ENCODE measurements at places on chromosomes 2 and 18. TPM values are rescaled to one million over a fixed set of nuclear protein-coding genes. Genes with fewer than 3 reads are reported as not detected.

The PTPRN gene
- total RNA-seq, result 5.7 TPM

The C2orf92 gene
- 6.9 TPM for total RNA-seq

The KCNJ3 gene
- 0.69 TPM for total RNA-seq

The EVA1A gene
- 3.2 TPM for total RNA-seq

The STRADB gene
- total RNA-seq, result 35.4 TPM

The MERTK gene
- 7.3 TPM for total RNA-seq

- no peak overlapping the region for H3K27ac ChIP-seq
- H3K4me3 ChIP-seq, result no peak overlapping the region
- peaks cover 2% of the 10 kb centered on the region for H3K4me1 ChIP-seq
- DNase-seq, result peak; percentile 19
These were observed 70.5 kb downstream of the SMAD4 start for GRCh38 chr18:51100385-51101120.

GRCh38 chr18:58251416-58251815 is 207.4 kb downstream of the NEDD4L start:
- no peak overlapping the region for H3K4me3 ChIP-seq
- H3K27ac ChIP-seq, result no peak overlapping the region
- H3K4me1 ChIP-seq, result peaks cover 53% of the 10 kb centered on the region
- no peaks in the 10 kb centered on the region for H3K27me3 ChIP-seq
- DNase-seq, result no peak
- H3K36me3 ChIP-seq, result no peaks in the 10 kb centered on the region

DNA sequence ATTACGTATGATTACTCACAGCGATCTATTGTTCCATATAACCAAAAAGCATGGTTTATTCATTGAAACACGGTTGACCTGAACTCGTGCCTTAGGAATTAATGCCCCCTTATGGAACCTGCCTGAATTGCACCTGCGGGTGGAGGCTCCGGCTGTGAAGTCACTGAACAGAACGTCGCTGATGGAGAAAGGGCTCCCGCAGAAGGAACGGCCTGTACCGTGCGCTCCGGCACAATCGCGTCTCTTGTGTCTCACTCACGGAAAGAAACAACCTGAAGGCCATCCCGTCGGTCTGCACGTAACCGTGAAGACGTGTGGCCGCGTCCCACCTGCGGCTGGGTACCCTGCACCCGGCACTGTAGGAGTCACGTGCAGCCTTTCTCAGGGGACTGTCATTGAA is 133.1 kb downstream of the NFATC1 start:
- no peak overlapping the region for H3K27ac ChIP-seq
- H3K27me3 ChIP-seq, result peaks cover 7% of the 10 kb centered on the region
- DNase-seq, result peak; percentile 81
- peaks cover 6% of the 10 kb centered on the region for H3K4me1 ChIP-seq

GRCh38 chr2:82998781-82999180 is 1460.3 kb downstream of the SUCLG1 start:
- peaks cover 1% of the 10 kb centered on the region for H3K4me1 ChIP-seq
- H3K27me3 ChIP-seq, result no peaks in the 10 kb centered on the region
- no peak for DNase-seq
- H3K4me3 ChIP-seq, result no peak overlapping the region

DNA sequence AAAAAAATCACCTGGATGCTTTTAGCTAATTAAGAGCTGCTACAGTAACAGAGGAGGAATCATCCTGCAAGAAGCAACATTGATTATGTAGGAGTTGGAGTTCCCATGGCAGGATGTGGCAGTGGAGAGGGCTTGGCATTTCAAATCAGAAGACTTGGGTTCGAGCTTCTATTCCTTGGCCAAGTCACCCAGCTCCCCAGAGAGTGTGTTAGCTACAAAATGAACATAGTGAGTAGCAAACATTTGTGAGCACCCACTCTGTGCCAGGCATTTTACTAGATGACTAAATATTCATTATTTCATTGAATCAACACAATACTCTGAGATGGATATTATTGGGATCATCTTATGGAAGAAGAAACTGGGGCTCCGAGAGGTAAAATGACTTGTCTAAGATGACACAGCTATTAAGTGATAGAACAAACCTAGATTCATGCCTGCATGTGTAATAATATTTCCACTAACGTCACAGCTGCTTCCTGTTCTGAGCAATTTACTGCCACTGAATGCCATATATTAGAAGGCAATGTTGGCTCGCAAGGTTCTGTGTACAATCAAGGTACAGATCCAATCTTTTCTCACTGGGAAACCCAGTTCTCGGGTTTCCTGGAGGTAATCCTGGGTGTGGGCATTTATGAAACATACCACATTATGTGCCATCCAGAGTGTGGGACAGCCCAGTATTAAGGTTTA is 18.0 kb downstream of the NTSR2 start:
- no peak overlapping the region for H3K4me3 ChIP-seq
- H3K27me3 ChIP-seq, result no peaks in the 10 kb centered on the region
- no peaks in the 10 kb centered on the region for H3K4me1 ChIP-seq
- DNase-seq, result no peak
- no peak overlapping the region for H3K27ac ChIP-seq

GRCh38 chr18:199768-200167 is 41.4 kb downstream of the USP14 start:
- H3K36me3 ChIP-seq, result peaks cover 56% of the 10 kb centered on the region
- no peaks in the 10 kb centered on the region for H3K27me3 ChIP-seq
- no peaks in the 10 kb centered on the region for H3K4me1 ChIP-seq
- no peak overlapping the region for H3K4me3 ChIP-seq
- H3K27ac ChIP-seq, result no peak overlapping the region

DNA sequence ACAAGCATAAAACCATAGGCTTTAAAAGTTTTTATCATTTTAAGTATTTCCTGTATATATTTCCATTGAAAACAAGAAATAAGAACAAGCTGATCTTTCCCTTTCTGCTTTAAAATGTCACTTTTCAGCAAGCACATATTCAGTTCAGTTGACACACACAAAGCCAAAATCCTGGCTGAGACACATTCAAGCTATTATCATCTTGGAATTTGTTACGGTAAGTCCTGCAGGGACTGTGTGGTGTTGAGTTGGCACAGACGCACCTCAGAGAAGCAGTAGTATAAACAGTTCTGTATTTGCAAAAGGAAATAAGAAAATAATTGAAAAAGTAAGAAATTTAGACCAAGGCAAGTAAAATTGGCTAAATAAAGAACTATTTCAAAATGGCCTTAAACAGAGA is 10.4 kb upstream of the DAW1 start:
- no peak overlapping the region for H3K27ac ChIP-seq
- peaks cover 26% of the 10 kb centered on the region for H3K4me1 ChIP-seq
- no peak for DNase-seq
- no peaks in the 10 kb centered on the region for H3K36me3 ChIP-seq
- no peak overlapping the region for H3K4me3 ChIP-seq

DNA sequence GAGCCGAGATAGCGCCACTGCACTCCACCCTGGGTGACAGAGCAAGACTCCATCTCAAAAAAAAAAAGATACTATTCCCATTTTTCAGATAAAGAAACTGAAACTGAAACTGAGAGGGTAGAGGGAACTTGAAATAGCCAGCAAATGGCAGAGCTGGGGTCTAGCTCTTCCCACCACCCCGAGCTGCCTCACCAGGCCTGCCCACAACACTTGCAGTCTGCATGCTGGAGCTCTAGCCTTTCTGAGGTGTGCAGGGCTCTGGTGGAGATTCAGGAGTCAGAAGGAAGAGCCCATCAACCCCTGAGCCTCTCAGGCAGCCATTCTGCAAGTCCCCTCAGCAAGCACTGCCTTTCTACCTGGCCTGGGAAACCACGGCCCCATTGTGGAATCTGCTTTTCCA is 14.3 kb downstream of the EDAR start:
- no peak overlapping the region for H3K27ac ChIP-seq
- H3K4me1 ChIP-seq, result peaks cover 13% of the 10 kb centered on the region
- H3K4me3 ChIP-seq, result no peak overlapping the region
- H3K27me3 ChIP-seq, result no peaks in the 10 kb centered on the region
- no peak for DNase-seq
- H3K36me3 ChIP-seq, result no peaks in the 10 kb centered on the region

DNA sequence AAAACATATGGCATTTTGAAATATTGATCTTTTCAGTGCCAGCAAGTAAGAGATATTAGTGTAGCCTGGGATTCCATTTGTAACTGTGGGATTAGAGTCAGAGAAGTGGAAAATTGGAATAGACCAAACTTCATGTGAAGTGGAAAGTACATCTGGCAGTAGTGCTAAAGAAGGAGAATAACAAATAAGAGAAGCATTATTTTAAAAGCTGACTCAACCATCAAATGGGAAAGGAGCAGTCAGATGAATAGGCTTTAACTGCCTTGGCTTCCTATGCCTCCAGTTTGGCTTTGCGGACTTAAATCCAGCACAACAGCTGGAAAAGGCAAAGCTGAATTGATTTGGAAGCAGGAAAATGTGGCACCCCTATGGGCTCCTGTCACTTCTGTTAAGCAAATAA is 623.1 kb downstream of the TSN start:
- no peak for DNase-seq
- no peaks in the 10 kb centered on the region for H3K36me3 ChIP-seq
- no peaks in the 10 kb centered on the region for H3K4me1 ChIP-seq
- H3K27me3 ChIP-seq, result no peaks in the 10 kb centered on the region

GRCh38 chr2:84278386-84278785 is 180.7 kb downstream of the SUCLG1 start:
- no peak overlapping the region for H3K4me3 ChIP-seq
- DNase-seq, result no peak
- peaks cover 13% of the 10 kb centered on the region for H3K27me3 ChIP-seq
- H3K36me3 ChIP-seq, result no peaks in the 10 kb centered on the region
- H3K27ac ChIP-seq, result no peak overlapping the region

GRCh38 chr2:144374163-144374661 is 145.7 kb downstream of the ZEB2 start:
- H3K4me1 ChIP-seq, result peaks cover 25% of the 10 kb centered on the region
- no peak overlapping the region for H3K27ac ChIP-seq
- no peaks in the 10 kb centered on the region for H3K27me3 ChIP-seq
- no peak for DNase-seq
- no peaks in the 10 kb centered on the region for H3K36me3 ChIP-seq
